ENCODE measurements at places on chromosomes 6 and 20.

GRCh38 chr20:8145246-8146168, 13.4 kb downstream of the PLCB1 start:
- DNase-seq = no peak

- no peak for DNase-seq
Observed at GRCh38 chr20:11128220-11128718, 454.5 kb upstream of the JAG1 start.

DNA sequence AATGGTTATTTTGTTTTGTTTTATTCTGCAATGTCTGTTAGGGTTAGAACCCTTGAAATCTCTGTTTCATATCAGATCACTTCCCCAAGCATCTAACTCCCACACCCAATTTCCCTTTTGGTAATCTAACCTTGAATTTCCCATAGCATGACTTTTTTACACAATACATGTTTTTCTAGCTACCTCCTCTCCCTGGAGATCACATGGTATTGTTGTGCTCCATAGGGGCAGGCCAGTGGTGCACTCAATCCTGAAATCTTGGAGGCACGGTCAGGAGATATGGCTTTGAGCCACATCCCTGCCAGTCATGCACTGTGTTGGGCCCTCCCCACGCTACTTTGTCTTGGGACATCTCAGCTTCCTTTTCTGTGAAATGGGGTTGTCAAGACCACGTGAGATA, 36.7 kb upstream of the NNAT start:
- no peak for DNase-seq

DNA sequence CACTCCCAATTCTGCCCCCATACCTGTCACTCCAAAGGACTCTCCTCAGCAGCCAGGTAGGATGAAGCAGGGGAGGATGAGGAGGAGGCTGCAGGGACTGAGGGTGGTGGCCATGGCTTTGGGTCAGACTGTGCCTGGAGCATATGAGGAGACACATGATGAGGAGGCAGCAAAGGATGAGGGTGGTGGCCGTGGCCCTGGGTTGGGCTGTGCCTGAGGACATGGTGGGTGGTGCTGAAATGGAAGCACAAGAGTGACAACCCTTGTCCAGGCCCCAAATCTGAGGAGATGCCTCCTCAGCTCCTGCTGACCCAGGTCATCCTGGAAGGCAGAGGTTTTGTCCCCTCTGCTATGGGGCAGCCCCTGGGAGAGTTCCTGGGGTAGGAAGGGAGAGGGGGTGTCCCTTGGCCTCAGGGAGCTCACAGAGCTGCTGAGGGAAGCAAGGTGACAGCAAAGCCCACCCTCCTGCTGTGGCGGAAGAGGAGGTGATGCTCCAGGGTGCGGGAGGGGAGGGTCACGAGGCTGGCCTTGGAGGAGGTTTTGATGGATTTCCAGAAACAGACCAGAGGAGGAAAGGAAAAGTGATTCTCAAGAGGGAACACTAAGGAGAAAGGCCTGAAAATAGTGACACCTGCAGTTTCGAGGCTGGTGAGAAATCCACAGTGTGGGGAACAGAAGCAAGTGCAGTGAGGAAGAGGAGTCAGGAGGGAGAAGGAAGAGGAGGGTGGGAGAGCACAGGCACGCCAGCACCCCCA, 4.6 kb downstream of the RAET1G start:
- DNase-seq = no peak

GRCh38 chr6:169991913-169992312, 240.5 kb downstream of the ERMARD start:
- DNase-seq = no peak

- DNase-seq = no peak
Observed at GRCh38 chr6:139820210-139820609, 445.8 kb upstream of the CITED2 start.

GRCh38 chr20:1370548-1371110, 22.2 kb downstream of the FKBP1A start:
- DNase-seq = no peak

DNA sequence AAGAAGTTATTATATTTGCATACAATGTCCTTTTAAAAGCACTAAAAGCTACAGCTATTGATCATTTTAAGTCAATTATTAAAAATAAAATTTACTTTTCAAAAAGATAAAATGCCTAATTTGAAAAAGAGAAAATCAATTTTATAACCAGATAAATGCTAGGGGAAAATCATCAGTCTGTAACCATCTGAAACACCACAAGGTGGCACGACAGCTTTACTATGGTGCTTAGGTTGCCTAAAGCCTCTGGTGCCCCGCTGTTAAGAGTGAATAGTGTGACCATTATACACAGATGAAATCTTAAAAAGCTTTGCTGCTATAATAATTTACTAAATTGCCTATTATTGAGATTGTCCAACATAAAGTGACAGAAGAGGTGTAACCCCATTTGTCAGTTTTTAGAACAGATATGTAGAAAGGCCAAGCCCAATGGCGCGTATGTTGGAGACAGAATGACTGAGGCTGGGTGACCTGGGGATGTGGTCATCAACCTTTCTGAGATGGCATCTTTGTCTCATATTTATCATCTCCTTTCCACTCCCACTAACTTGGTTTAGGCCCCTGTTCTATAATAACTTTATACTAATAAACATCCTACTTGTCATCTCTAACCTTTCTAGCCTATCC, 100.8 kb downstream of the MOXD1 start:
- peak; percentile 18 for DNase-seq

Measured in Jurkat, Clone E6-1 (cell line).